ENCODE measurements at places on chromosomes 5 and 9.

DNA sequence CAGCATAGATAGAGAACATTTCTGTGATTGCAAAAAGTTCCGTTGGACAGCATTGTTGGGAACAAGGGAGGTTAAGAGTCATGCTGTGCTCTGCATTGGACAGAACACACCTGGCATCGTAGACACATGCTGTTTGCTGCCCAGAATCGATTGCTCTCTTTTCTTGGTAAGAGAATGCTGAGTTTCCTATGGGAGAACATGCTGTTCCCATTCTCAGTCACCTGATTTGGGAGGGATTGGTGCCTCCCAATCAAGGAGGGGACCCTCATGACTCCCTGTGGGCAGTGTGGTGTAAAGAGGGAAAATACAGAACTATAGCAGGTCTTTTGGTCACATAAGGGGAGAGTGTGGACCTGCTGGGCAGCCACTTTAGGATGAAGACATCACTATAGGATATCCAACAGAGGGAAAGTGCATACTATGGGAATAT is 555.4 kb upstream of the CLINT1 start:
- DNase-seq, result no peak

GRCh38 chr9:34256987-34257585 is 72.0 kb downstream of the KIF24 start:
- no peak for DNase-seq

- DNase-seq, result no peak
Observed at GRCh38 chr9:11558043-11558442, 945.2 kb upstream of the PTPRD start.

GRCh38 chr9:132645711-132646110 is 24.1 kb downstream of the DDX31 start:
- DNase-seq, result no peak

DNA sequence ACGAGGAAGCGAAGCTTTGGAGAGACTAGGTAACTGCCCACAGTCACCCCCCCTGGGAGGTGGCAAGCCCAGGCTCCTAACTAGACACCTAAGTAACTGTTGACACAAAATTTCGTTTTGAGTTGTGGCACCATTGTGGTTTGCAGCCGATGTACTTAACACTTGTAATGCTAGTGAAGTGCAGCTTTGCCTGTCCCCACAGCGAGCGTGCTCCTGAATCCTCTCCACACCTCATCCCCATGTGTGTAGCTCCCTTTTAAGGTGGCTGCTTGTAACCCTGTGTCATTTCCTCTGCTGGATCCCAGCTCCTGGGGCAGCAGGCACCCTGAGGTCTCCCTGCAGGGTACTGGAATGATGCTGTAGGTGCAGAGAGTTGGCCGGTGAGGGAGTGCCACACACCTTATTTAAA is 114.9 kb downstream of the TRIO start:
- no peak for DNase-seq

- no peak for DNase-seq
Observed at GRCh38 chr5:56319526-56320181, 86.5 kb upstream of the ANKRD55 start.

DNA sequence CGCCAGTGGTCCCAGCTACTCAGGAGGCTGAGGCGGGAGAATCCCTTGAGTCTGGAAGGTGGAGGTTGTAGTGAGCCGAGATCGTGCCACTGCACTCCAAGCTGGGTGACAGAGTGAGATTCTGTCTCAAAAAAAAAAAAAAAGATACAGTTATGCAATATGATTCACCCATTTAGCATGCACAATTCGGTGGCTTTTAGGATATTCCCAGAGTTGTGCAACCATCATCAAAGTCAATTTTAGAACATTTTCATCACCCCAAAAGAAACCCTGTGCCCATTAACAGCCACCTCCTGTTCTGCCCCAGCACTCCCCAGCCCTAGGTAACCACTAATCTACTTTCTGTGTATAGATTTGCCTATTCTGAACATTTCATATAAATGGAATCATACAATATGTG is 4.3 kb upstream of the DHFR start:
- DNase-seq, result no peak

DNA sequence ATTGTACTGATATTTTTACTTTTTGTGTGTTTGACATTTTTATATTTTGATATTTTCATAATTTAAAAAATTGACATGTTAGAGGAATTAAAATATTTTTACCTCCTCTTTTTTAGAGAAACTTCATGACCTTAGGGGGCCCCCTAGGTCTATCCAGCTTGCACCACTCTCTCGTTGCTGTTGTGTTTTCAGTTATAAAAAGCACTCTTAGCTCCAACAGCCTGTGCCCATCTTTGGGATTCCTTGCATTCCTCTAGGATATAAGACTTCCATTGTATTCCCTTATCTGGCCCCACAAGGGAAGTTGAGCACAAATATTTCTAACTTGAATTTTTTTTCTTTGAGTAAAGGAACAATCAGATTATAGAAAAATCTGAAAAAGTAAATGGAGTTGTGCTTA is 245.3 kb downstream of the SH3GL2 start:
- DNase-seq, result no peak

- DNase-seq, result no peak
Observed at GRCh38 chr5:75736273-75736672, 19.0 kb upstream of the POC5 start.

- peak; percentile 13 for DNase-seq
Observed at GRCh38 chr9:5425006-5425628, 12.6 kb downstream of the PLGRKT start.

GRCh38 chr9:78443946-78444345 is 147.0 kb downstream of the PSAT1 start:
- no peak for DNase-seq

GRCh38 chr5:134541736-134542376 is 16.4 kb downstream of the JADE2 start:
- no peak for DNase-seq

DNA sequence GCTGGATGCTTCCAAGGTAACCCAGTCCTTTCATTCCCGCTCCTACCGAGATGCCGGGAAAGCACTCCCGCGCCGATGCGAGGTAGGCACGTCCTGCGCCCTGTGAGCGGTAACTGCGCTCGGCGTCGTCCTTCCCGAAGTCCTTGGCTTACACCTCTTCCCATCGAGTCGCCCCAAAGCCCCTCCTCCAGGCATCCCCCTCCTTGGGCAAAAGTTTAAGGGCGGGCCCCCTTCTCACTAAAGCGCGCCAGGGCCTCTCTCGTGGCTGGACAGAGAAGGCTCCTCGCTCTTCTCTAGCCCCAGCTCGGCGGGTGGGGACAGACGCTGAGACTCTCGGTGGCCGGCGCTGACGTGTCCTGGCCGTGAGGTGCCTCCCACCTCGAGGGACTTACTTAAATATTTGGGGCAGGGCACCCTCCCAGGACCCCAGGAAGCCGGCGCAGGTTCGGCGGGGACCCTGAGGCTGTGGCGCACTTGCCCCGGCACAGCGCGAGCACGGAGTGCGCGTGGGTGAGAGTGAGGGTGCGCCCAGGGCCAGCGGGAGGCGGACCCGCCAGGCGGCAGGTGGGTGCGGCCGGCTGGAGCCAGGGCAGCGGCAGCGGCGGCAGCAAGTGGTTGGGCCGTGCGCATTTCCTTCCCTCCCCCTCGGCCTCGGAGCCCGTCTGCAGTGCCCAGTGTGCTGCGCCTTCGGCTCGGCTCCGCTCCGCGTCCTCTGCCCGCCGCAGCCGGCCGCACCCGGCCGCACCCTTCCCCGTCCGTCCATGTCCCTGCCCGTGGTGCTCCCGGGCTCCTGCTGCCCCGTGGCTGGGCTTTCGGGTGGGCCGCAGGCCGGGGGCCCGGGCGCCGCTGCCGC is at the start of gene ENTREP1:
Gene ENTREP1 (plus strand): TSS at position 667 of the 853 bp plus-strand sequence. CDS start 95 bp downstream, at position 762.
- peak; percentile 51 for DNase-seq

DNA sequence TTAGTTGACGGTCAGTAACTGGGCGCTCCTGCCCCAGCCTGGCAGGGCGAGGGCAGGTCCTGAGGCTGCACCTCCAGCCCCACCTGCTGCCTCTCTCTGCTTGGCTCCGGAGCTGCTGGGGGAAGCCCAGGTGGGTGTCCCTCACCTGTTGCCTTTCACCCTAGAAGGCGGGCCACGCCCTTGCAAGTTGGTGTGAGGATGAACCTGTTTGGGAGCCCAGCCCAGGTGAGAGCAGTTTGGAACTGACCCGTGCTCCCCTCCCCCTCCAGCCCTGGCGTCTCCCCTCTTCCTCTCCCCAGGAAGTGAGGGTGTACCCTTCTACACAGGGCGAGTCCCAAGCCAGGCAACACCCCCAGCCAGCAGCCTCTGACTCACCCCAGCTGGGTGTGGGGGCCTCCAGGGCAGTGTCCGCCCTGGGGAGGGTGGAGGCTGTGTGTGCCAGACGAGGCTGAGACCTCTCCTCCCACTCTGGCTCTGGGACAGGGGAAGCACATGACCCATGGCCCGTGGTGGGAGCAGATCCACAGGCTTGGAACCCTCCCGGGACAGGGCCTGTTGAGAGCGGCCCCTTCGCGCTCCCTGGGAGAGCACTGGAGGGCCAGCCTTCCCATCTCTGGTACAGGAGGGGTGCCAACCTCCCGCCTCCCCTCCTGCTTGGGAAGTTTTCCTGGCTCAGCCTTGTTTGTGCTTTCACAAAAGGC is 10.4 kb downstream of the LRRC8A start:
- no peak for DNase-seq

DNA sequence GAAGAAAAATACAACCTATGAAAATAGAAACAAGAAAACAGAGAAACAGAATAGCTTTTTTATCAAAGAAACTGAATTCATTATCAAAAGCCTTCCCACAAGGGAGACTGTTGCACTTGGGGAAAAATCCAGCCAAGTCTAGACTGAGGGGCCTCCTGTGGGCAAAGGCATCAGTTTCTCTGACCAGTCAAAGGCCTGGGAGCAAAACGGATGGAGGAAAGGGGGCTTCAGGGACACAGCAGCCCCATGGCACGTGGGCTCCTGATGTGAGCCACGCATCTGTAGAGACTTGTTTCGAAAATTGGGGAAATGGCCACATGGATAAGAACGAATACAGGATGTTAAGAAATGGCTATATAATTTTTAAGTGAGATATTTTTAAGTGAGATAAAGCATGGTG is 21.1 kb downstream of the ZDHHC11B start:
- no peak for DNase-seq

GRCh38 chr5:155147222-155147621 is 133.7 kb downstream of the KIF4B start:
- DNase-seq, result no peak

DNA sequence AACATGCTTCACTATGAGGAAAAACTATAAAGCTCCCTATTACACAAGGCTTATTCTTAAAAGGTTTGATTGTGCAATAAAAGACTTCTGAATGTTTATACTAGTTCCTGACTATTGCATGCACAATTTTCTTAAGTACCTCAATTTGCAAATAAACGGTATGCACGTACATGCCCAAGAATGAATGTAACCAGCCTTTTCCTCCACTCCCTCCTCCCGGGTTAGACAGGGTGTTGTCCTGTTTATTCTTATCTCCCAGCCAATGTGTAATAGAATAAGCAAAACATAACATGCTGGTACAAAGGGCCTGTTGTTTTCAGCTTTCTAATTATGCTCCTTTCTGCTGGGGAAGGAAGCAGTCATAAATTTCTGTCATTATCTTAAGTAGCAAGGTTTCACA is 79.1 kb downstream of the AOPEP start:
- DNase-seq, result peak; percentile 75

GRCh38 chr5:93281980-93282772 is 298.8 kb downstream of the NR2F1-AS1 start:
- no peak for DNase-seq

DNA sequence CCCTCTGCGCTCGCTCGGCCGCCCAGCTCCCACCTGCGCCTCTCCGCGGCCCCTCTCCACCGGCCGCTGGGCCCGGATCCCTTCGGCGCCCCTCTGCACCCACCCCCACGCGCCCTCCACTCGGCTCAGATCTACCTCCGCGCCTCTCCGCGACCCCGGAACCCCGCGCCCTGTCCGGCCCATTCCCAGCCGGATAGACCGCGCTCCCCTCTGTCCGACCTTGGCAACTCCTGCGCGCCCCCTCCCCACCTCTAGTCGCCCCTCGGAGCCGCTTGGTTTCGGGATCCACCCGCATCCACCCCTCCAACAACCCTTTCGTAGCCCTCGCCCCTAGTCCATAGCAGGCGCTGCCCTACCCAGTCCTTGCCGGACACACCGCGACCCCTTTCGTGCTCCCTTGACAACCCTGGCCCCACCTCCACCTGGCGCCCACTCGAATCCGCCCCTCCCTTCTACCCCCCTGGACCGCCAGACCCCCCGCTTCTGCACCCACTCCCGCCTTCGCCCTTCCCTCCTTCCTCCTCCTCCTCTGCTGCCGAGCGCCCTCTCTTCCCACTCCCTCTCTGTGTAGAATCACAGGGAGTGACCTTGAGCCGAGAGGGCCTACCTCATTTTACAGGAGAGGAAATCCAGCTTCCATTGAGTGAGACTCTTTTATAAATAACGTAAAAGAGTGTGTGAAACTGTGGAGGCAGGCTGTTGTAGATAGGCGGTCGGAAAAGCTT is 525 bp upstream of the AK3 start:
- DNase-seq, result peak; percentile 31

GRCh38 chr5:158430798-158431167 is 571.8 kb upstream of the CLINT1 start:
- DNase-seq, result no peak

DNA sequence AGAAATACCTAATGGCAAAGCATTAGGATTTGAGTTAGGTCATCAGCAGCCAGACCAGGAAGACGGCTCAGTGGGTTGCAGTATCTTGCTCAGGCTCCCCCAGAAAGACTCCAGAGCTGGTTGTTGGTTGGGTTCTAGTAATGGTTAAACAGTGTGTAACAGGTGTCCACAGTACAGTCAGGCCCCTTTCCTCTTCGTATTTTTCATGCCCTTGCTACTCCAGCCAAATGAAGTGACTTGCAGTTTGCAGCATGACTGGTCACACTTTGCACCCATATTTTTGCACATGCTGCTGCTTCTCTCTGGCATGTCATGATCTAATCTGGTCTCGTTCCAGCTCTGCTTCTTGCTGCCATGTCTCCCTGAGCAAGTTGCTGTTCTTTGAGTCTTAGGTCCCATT is 60.6 kb upstream of the TRPC7 start:
- no peak for DNase-seq

DNA sequence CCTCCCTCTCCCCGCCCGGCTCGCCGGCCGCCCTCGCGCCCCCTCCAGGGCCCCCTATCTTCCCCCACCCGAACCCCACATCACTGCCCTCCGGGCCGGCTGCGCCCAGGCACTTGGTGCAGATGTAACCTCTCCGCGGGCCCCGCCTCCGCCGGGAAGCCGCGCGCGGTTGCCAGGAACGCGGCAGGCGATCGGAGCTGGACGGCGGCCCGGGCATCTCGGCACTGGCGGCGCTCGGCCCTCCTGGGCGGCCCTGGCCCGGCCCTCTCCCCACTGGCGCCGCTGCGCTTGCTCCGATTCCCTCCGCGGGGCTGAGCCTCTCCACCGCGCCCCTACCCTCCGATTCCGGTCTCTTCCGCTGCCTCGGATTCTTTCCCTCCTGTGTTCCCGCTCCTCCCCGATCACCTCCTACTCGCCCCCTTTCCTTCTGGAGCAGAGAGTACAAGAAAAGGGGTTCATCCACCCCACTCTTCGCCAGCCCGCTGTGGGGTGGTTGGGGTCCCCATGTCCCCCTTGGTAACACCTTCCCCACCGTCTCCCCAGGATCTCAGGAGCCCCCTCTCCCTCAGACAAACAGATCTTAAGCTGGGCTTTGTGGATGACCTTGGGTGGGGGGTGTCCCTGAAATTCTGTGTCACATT is 70.6 kb downstream of the C9orf50 start:
- DNase-seq, result peak; percentile 33

Data from NCI-H1436 (cell line).